ENCODE measurements at places on chromosomes 7 and 10.
A peak's percentile ranks its signal among the peaks of the same experiment; 100 is the strongest.

GRCh38 chr10:86520871-86521677 is 518 bp downstream of the WAPL start:
- DNase-seq = peak; percentile 29

DNA sequence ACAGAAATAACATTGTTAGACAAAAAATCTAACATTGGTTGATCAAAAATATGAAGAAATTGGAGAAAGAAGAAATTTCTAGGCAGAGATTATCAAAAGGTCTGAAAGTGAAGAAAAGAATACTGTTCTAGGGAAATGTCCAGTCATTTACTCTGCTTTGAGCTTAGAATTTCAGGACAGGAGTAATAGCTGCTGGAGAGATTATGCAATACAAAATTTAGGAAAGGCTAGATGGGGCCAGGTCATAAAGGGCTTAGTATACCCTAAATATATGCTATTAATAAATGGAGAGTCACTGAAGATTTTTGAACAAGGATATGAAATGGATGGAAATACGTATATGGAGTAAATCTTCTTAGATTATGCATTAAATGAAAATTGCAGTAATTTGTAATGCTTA is 279.2 kb downstream of the CACNA2D1 start:
- DNase-seq = no peak

GRCh38 chr7:155348806-155349205 is 51.1 kb downstream of the INSIG1 start:
- DNase-seq = no peak

DNA sequence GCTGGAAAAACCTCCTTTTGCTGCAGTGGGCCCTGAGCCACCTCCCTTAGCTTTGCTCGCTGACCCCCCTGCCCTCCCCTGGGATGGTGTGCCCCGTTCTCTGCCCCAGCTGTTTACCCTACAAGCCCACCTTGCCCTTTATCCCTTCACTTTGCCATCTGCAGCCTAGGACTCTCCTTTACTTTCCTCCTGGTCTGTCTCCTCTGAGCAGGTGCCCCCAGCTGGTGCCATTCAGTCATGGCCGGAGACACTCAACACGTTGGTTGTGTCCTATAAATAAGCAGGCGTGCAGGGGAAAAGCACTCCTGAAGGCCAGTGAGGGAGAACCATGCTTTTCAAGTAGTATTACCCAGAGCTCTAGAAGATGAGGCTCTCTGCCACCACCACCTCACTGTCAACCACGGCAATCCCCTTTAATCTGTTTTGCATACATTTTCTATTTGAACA is 6.1 kb downstream of the RASSF4 start:
- DNase-seq = no peak

GRCh38 chr7:15647309-15647708 is 39.2 kb downstream of the MEOX2 start:
- DNase-seq = no peak

DNA sequence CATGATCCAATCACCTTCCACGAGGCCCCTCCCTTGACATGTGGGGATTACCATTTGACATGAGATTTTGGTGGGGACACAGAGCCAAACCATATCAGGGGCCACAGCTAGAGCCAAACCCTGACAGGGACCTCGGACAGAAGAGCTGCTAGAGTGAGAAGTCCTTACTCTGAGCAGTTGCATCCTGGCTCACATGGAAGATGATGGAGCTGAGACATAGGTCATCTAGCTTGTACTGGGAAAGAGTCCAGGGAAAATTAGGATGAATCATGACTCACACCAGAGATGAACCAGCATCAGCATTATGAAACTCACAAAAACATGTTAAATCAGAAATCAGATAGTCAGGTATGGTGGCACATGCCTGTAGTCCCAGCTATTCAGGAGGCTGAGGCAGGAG is 12.8 kb upstream of the FMC1 start:
- no peak for DNase-seq

DNA sequence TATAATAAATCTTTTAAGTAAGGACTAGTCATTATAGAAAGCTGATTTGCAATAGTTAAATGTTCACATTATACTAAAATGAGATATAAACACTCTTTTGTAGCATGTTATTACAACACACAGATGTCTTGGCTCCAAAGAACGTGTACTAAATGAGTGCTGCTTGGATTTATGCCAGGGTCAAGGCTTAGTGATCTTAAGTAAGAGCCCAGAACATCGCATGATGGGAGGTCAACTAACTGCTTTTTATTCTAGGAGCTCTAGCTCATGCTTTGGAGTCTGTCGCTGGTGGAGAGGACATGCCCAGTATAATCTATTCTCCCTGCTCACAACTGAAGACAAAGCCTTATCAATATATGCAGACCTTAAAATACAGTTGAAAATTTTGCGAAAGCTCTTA is 315.1 kb downstream of the BBS9 start:
- DNase-seq = no peak

GRCh38 chr7:157829491-157829890 is 492.7 kb downstream of the DNAJB6 start:
- DNase-seq = no peak

- no peak for DNase-seq
Observed at GRCh38 chr7:82050792-82051191, 280.9 kb upstream of the HGF start.

DNA sequence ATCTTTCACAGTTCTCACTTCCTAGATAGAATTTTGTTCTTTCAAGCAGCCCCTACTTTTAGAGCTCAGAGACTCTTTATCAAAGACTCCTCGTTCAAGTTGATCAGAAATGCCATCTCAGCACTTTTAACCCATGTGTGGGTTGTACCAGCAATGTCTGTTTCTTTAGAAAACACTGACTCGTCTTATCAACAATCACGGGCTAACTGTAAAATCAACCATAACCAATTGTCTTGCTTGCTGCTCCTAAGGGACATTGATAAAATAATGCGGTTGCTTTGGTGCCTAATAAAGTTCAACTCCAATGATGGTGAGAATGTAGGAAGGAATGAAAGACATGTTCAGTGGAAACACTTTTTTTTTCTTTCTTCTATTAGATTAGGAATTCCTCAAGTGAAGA is 12.9 kb upstream of the CDK6 start:
- no peak for DNase-seq

- DNase-seq = no peak
Observed at GRCh38 chr7:77367976-77368375, 48.2 kb downstream of the GSAP start.

DNA sequence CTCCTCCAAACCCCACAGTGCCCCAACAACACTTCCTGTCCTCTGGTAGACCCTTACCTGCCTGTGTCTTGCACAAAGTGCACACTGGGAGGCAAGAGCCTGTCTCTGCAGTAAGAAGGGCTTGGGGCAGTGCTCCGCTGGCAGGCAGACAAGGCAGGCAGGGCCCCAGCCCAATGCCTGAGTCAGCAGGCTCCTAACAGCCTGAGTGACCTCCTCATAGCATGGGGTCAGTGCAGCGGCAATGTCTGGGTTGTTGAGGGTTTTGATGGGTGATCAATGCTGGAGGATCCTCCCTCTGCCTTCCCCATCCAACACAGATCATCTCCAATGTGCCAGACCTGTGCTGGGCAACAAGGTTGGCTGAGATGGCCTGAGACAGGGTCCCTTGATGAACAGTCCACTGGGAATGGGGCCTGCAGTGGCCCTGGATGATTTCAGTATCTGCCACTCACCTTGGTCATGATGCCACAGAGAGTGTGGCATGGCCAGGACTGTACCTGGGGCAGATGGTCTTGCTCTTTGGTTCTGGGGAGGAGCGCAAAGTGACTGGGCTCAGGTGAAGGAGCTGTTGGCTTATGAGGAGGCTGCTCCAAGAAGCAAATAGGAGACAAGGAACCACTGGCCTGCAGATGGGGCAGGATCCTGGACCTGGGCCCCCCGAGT is 55.6 kb upstream of the CAMK2B start:
- no peak for DNase-seq

- no peak for DNase-seq
Observed at GRCh38 chr10:127744956-127745355, 8.0 kb downstream of the FOXI2 start.

- no peak for DNase-seq
Observed at GRCh38 chr10:60465801-60466200, 76.1 kb upstream of the ANK3 start.

Data from activated effector memory CD4-positive, alpha-beta T cell treated with Interleukin-2 at 50 U/mL for 16 hours (primary cell).